ENCODE measurements at places on chromosomes 16 and 17. TPM values are rescaled to one million over a fixed set of nuclear protein-coding genes. Genes with fewer than 3 reads are reported as not detected.

MT1M gene
- total RNA-seq = not detected

SLC35G6 gene
- not detected for total RNA-seq

DNA sequence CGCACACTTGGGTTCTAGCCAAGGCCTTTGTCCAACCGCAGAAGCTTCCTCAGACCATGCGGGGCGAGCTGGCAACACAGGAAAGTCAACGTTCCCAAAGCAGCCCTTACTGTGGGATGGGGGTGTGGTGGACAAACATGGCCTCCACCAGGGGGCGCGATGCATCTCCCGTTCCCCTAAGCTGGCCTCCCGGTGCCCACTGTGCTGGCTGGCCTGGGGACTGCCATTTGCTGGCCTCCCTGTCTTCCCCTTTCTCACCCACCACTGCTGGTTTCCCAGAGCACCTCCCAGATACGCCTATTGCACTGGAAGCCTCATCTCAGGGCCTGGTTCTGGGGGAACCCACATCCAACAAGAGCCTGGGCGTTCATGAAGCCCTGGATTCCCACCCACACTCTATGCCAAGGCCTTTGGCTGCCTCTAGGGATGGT, 145.3 kb downstream of the IRF8 start:
- H3K36me3 ChIP-seq = no peaks in the 10 kb centered on the region
- no peak overlapping the region for H3K27ac ChIP-seq
- H3K4me3 ChIP-seq = no peak overlapping the region
- H3K4me1 ChIP-seq = peaks cover 26% of the 10 kb centered on the region

GRCh38 chr17:48051706-48052486, 3.7 kb downstream of the NFE2L1 start:
- peaks cover 71% of the 10 kb centered on the region for H3K4me1 ChIP-seq
- no peaks in the 10 kb centered on the region for H3K27me3 ChIP-seq
- H3K4me3 ChIP-seq = no peak overlapping the region
- no peak overlapping the region for H3K27ac ChIP-seq
- DNase-seq = no peak
- H3K36me3 ChIP-seq = peaks cover 57% of the 10 kb centered on the region

PLXDC1 gene
- 66.7 TPM for total RNA-seq

DNA sequence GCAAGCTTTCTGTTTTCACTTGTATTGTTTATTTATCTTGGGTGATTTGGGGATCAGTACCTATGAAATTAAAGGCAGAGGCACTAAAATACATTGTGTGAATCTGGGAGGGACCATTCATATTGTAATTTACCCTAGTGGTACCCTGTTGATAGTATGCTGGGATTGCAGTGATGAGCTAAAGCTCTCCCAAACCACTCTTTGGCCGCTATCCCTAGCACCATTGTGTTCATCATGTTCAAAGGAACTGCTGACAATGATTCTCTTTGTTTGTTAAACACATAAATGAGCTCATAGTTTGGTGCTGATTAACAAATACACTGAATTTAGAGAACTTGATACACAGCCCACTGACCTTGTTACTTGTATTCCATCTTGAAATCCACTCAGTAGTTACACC, 1469.8 kb downstream of the CDH11 start:
- no peaks in the 10 kb centered on the region for H3K36me3 ChIP-seq
- H3K27ac ChIP-seq = no peak overlapping the region
- H3K4me3 ChIP-seq = no peak overlapping the region
- no peaks in the 10 kb centered on the region for H3K27me3 ChIP-seq
- DNase-seq = no peak

MILR1 gene
- not detected for total RNA-seq

SLC5A11 gene
- total RNA-seq = 0.11 TPM

SLFN12 gene
- 2.4 TPM for total RNA-seq

All from CD4-positive, alpha-beta T cell (primary cell).